ENCODE measurements at places on chromosomes 13 and 19.

- no peak for DNase-seq
Observed at GRCh38 chr19:8109455-8109854, 39.9 kb downstream of the FBN3 start.

DNA sequence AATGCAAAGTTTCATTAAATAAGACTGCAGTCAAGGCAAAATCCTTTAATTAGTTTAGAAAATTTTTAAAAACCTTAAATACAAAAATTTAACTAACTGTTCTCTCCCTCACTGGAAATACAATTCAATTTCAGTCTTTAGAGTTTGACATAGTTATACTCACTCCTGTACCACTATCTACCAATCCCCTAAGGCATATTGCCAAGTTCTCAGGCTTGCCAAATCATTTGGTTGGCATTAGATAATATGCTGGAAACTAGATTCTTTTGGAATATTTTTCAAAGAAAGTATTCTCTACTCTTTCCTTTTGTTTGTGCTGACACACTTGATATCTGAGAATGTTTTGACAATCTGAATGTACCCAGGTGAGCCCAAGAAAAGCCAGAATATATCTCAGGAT is 77.2 kb downstream of the TSC22D1 start:
- DNase-seq: no peak

DNA sequence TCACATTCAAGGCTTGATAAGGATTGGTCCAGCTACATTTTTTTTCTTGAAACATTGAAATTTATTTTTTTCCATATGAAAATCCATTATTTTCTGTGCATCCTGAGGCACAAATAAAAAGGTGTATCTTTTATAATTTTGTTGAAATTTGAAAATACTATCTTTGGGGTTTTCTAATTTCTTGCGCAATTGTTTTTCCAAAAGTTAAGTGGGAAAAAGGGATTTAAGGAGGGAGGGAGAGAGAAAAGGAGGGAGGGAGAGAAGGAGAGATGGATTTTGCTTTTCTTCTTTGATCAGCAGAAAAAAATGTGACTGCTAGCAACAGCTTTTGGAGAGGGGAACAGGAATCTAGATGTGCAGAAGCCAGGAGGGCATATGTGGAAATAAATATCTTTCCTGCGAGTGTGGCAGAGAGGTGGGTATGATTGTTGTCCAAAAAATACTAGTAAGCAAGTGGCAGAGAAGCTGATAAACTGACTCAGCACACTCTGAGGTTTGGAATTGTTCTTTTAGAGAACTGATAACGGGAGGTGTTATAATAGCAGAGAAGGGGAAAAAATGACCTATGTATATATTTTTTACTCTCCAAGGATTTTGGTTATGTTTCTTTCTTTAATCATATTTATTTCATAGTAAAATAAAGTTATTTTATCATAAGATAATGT is 61.2 kb upstream of the EDNRB start:
- DNase-seq: no peak

- DNase-seq: no peak
Observed at GRCh38 chr19:3655402-3656072, 28.9 kb upstream of the CACTIN start.

DNA sequence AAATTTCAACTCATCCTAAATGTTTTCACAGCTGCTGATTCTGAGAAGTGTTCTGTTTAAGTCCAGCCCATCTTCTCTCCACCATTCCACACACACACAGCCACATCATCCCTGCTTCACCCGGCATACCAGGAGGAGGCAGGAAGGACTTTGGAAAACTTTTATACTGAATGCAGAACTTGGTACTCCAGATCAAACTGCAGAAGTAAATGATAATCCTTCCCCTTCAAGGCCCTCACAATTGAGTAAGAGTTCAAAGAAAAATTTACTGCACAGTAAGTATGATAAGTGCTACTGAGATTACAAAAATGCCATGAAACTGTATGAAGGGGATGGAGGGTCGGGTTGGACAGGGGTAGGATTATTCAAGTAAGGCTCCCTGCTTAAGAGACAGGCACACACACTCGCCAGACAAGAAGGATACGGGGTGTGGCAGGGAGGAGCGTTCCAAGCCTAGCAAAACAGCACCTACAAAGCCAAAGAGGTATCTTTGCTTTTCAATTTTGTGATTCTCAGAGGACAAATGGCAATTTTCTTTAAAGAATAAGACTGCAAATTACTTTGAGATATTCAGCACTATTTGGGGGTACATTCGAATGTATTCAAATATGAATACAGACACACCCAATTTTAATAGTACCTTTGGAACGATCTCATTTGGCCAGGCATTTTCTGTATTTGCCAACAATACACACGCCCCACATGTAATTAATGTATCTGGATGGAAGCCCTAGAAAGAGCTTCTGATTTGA is 2.5 kb downstream of the USP12 start:
- no peak for DNase-seq

DNA sequence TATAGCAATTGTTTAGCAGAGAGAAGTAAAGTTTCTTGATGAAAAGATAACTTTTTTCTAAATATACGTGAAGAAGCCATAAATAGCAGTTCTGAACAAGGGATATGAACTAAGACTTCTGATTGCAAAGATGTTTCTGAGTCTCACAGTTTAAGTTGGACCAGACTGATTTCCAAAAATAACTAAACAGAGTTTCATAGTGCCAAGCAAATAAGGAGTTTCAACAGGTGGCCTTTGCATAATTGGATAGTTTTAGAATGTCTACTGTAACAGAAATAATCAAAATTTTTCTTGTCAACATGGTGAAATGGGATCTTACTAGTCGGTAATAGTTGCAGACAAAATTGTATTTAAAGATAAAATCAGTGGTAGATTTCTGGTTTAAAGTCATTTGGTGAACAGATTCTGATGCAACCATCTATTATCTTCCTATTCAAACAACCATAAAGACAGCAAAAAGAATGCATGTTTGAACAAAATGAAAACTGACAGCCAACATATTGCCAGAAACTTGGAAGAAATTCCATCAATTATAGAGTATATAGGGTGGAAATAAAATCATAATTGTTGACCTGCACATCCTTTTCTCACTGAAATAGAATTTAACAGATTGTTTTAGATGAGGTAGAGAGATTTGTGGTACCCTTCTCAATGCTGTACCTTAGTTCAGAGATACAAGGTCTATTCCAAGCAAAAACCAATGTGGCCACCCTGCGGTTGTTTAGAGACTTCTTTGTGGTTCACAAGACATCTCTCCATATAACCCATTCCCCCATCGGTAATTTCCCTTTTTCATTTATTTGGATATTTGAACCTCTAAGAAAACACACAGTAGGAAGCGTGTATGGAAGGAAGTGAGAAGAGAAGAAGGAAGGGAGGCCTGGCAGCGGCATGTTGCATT is 275.3 kb downstream of the COG6 start:
- no peak for DNase-seq
